ENCODE measurements at places on chromosomes 12 and 14.

- no peak for DNase-seq
Observed at GRCh38 chr12:64229796-64230195, 7.7 kb upstream of the KICS2 start.

DNA sequence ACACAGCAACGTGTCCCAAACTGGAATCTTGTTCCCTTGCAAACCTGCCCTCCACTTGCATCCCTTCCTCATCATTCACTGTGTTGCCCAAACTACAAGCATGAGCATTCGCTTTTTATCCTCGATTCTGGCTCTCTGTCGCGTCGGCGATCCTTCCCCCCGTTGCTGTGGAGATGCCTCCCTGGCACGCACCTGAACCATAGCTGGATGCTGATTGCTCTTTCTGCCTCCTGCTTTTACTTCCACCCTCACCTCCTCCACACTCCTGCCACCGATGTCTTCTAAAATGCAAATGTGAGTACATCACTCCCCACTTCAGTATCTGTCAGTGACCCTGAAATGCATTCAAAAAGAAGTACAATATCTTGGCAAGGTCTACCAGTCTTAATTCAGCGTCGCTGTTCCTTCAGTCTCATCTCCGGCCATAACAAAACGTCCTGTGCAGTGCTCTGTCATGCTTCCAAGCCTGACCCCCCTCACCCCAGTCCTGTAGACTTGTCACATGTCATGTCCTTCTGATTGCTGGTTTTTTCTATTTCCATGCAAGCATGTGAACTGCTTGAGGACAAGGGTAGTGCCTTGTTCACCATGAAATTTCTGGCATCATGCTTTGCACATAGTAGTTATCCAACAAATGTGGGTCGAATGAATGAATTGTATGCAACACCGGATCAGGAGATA, 2.5 kb upstream of the PPP2R5C start:
- DNase-seq, result no peak

- no peak for DNase-seq
Observed at GRCh38 chr14:76486251-76486743, 110.4 kb downstream of the ESRRB start.

DNA sequence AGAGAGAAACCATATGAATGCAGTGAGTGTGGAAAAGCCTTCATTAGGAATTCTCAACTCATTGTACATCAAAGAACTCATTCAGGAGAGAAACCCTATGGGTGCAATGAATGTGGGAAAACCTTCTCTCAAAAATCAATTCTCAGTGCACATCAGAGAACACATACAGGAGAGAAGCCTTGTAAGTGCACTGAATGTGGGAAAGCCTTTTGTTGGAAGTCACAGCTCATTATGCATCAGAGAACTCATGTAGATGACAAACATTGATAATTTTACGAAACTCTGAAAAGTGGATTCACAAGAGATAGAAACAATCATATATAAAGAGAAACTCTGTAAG, 22.9 kb downstream of the ZNF268 start:
- DNase-seq, result no peak

DNA sequence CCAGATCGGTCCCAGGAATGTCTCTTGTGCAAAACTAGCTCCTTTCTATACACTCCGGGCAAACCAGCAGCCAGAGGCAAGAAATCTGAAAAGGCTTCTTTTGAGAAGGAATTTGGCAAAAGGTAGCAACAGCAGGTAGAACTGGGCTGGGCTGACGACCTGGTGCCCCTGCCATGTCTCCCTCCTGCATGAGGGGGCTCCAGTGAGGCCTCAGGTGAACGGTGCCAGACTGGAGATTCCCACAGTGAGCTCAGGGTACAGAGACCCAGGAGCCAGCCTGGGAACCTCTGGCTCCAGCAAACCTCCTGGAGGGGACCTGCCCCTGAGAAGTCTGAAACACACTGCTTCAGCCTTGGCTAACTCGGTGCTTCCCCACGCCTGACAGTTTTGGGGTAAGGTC, 10.8 kb downstream of the ITPK1 start:
- no peak for DNase-seq
